Activated CD4-positive, alpha-beta T cell treated with anti-CD3 and anti-CD28 coated beads, Interleukin-2, amount 10 ng/mL, durations not matched to agents 7 days and 5 days (primary cell): ENCODE measurements at places on chromosomes 11 and 22. TPM values are rescaled to one million over a fixed set of nuclear protein-coding genes. Genes with fewer than 3 reads are reported as not detected.

The YPEL4 gene
- total RNA-seq = 0.19 TPM

The FOLR3 gene
- not detected for total RNA-seq

DNA sequence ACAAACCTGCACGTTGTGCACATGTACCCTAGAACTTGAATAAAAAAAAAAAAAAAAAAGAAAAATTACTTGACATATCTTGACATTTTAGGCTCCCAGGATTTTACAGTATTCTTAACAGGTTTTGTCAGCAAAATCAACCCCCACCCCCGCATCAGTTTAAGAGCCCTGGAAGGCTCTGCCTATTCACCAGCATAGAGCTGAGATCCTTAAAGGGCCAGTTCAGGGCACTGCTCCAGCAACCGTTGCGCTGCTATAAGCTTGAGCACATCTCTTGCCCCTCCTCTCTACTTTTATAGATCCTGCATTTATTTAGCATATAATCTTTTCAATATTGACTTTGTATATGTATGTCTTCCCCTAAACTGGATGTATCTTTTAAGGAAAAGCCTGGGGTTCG lies 697 bp upstream of the PAFAH1B2 start:
- DNase-seq = peak; percentile 35

DNA sequence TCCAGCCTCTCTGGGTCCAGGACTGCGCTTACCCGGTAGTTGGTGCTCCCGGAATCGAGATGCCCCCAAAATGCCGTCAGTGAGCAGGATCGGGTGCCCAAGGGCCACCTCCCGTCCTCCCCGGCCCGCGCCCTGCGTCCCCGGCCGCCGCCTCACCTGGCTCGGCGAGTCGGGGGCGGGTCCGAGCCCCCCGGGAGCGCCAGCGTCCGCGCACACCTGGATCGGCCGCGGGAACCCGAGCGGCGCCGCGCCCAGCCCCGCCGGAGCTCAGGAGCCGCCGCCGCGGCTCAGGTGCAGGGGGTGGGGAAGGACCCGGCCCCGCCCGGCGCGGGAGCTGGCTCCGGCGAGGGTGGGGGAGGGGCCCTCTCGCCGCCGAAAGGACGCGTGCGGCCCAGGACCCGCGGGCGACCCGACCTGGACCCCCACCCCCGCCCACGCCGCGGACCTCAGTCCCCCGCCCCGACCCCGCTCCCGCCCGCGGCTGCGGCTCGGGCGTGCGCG lies at the start of gene SHANK2:
Gene SHANK2 (minus strand): TSS at position 309 of the 501 bp plus-strand sequence. CDS start 105,251 bp downstream, outside the sequence.
- DNase-seq = no peak

DNA sequence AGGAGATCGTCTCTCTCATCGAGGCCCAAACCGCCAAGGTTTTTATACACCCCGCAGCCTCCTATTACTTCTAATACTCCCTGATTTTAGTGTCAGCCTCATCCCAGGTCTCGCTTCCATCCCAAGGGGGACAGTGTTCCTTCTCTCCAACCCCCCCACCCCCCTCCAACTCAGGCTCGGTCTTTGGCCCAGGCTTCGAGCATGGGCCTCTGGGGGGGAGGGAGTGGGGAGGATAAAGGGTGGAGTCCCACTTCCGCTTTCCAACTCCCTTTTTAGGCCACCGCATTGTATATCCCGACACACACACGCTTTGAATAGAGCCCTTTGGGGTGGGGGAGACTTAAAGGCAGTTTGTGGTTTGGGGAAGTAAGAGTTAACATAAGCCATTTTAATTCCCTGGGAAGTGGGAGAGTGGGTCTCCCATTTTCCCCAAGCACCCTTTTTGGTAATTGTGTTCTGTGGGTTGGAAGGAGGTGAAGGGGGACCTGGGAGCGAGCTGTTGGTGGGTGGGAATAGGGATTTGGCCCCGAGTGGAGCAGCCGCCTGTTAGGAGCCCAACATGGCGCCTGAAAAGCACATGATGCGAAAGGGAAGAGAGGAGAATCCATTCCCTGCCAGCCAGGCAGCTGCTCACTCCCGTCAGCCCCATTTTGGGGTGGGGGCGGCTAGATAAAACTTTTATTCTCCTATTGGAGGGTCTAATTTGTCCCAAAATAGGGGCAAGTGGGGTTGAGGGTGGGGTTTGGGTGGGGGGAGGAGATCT lies 844 bp downstream of the PCF11 start:
- DNase-seq = peak; percentile 55

- DNase-seq = no peak
Measured at GRCh38 chr11:42036201-42036600, 576.7 kb upstream of the LRRC4C start.

GRCh38 chr11:118148856-118149255 lies 3.8 kb downstream of the SCN4B start:
- no peak for DNase-seq
